ENCODE measurements at places on chromosomes 2 and 18. TPM values are rescaled to one million over a fixed set of nuclear protein-coding genes. Genes with fewer than 3 reads are reported as not detected.

The SP140L gene
- 6.1 TPM for total RNA-seq

GRCh38 chr2:206343816-206344215, 69.4 kb downstream of the ZDBF2 start:
- no peak for DNase-seq

- DNase-seq: no peak
Measured at GRCh38 chr2:180991820-180992219, 11.4 kb downstream of the UBE2E3 start.

- no peak for DNase-seq
Measured at GRCh38 chr18:39666541-39666940, 2100.9 kb upstream of the CELF4 start.

GRCh38 chr2:203685081-203685621, 21.3 kb upstream of the CD28 start:
- DNase-seq: no peak

DNA sequence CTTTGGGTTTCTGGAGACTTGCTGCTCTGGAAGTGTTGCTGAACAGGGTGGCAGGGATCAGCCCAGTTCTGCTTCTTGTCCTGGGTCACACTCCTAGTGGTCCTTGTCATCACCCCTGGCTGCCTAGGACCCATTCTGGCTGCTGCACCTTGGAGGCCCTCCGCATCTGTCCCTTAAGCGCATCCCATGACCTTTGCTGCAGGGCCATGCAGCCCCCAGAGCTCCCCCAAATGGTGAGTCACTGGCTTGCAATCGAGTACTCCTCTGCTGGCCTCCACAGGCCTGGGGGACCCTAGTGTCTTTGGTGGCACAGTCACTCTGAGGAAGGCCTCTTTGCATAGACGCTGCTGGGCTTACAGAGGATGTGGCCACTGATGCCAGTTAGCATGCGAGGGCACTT, 188.5 kb downstream of the ASB1 start:
- DNase-seq: no peak

The TLX2 gene
- total RNA-seq: not detected

DNA sequence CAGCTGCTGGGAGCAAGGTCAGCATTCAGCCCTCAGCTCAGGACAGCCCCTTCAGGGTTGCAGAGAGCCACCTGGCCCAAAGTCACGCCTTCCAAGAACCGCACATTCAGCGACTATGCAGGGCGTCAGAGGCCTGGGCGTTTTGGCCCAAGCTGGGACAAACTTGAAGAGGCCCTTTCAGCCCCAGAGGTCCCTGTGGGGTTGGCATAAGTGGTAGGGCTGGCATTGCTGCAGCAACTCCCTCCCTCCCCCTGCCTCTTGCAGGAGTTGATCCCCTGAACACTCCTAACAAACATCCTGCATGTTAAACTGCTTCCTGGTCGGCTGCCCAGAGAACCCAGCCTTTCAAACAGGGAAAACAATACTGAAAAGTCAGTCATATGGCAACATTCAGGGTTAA, 192.9 kb upstream of the SMAD2 start:
- no peak for DNase-seq

DNA sequence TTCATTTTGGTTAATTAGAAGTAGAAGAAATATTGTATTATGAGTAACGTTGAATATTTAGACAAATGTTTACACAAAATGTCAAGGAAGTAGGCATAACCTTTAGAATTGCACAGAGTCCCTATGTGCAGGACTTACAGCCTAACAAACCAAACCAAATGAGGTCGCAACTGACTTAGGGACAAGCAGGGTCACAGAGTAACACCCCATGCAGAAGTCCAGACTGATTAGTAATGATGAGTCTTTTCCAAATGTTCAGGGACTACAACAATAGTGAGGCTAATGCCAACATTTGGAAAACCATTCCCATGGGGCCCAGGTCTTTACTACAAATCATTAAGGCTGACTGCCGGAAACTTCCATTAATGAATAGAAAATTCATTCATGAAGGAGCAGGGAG, 452.5 kb upstream of the CHAC2 start:
- no peak for DNase-seq

Data from Right ventricle myocardium inferior (tissue), 1 donor.